ENCODE measurements at places on chromosomes 4 and X.
A peak's percentile ranks its signal among the peaks of the same experiment; 100 is the strongest.

DNA sequence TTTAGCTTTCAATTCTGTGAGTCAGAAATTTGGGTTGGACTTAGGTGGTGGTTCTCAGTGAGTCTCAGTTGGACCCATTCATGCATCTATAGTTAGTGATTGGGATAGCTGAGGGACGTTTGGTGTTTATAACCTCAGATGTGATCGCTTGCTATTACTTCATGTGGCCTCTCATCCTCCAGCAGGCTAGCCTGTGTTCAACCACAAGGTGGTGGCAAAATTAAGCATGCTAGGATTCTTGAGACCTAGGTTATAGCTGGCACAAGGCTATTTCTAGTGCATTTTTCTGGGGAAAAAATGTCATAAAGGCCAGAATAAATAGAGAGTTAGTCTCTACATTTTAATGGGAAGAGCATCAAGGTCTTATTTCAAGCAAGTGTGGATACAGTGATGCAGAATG is 10.9 kb upstream of the GRPR start:
- no peak for DNase-seq

DNA sequence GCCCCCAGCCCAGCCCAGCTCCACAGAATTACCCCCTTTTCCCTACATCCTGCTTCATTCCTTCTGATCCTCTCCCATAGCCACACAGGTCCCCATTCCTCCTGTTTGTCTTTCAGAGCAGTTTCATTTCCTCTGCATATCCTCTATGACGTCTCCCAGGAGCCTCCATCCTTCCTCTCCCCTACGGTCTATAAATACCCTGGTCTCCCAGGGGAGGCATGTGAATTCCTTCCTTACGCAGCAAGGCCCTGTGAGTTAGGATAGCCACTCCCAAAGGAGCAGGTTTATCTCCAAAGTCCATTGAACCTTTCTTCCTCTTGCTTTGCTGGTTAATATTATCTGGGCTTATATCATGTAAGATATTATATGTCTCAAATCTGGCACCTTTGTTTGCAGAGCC is 8.4 kb upstream of the APLN start:
- no peak for DNase-seq

DNA sequence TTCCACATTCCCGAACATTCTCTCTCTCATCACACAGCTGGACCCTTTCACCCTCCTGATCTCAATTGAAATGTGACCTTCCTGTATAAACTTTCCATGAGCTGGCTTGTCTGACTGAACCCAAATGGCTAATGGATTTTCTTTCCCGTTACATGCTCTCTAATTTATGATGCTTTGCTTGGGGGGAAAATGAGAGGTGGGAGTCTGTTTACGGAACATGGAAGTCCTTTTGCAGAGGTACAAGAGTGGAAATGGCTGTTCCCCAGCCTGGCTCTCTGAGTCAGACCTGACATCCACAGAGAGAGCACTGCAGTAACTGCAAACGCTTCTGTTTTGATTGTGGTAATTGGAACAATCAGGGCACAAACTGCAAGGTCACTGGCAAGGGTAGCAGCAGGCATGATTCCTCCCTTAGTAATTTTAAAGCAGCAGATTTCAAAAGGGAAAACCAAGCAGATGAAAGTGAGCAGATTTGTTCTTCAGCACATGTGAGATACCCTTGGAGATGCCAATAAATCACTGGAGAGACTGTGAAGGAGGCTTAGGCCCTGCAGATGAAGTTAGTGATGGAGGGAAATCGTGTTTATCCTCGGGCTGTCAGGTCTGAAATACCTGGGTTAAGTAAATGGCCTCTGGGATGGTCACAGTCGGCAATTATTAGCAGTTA is 83.9 kb downstream of the SNCA start:
- no peak for DNase-seq

DNA sequence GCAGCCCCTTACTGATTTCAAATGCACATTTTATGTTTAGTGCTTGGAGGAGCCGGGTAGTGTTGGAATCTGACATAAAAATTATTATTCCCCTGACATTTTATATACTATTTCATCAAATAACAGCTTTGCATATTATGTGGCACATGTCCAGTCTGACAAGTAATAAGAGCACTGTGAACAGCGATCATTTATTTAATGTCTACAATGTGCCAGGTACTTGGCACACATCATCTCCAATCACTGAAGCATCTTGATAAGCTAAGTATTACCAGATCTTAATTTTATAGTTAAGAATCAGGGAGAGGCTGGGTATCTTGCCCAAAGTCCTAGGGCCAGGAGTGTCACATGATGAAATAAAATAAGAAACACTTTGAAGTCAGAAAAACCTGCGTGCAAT is 197.2 kb downstream of the NR3C2 start:
- DNase-seq: no peak

DNA sequence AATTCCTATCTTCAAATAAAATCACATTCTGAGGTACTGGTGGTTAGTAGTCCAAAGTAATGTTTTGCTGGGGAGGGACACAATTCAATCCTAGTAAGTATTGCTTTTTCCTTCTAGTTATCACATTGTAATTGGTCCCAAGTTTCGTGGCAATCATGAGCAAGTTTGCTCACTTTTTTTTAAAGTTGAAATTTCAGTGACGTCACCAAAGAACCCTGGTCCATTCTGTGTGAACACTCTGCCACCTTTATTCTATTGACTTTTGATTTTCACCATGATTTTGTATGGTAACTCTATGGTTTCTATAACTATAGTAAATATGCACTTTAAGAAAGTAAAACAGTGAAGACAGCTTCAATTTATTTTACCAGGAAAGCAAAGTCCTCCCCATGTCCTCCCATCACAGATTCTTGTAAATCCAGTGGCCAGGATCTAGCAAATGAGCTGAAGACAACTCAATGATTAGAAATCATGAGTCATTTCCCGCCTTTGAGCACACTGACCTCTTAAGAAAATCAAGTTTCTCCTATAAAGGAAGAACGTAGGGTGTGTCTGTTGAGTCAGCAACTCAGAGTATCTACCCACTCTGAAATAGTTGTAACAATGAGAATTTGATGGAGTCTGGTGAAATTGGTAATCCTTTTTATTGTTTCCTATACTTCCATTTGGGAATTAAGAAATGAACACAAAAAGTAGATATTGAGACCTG is 1306.6 kb upstream of the PABPC4L start:
- no peak for DNase-seq

- no peak for DNase-seq
Observed at GRCh38 chrX:57364145-57364544, 77.6 kb downstream of the FAAH2 start.

DNA sequence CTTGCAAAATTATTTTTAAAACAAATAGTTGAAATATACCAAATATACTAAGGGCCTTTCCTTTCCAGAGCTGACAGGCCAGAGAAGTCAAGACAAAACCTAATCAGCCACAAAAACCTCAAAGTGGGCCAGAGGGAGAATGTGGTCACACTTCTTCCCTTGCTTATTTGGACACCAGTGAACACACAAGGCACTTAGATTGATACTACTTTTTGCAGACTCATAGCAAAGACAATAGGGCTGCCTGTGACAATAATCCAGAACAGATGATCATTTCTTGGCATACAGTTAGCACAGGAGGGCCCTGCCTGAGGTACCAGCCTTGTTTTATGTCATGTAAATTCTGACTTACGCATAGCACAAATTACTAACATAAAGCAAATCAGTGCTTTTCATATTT is 215.7 kb upstream of the NEIL3 start:
- no peak for DNase-seq

GRCh38 chrX:154603438-154604430 is 15.3 kb downstream of the CTAG1B start:
- no peak for DNase-seq

DNA sequence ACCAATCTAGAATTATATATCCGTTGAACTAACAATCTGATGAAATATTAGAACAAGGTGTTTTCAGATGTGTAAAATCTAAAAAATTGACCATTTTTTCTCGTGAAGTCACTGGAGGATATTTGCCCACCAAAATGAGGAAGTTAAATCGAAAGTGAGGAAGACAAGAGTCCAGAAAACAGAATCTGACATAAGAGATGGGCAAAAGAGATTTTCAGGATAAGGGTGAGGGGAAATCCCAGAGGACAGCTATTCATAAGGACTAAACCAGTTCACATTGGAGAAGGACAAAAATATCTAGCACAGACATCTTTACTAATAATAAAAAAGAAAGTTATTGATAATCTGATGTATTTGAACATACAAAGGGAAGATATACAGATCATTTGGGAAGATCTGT is 18.7 kb upstream of the ALG13 start:
- no peak for DNase-seq

DNA sequence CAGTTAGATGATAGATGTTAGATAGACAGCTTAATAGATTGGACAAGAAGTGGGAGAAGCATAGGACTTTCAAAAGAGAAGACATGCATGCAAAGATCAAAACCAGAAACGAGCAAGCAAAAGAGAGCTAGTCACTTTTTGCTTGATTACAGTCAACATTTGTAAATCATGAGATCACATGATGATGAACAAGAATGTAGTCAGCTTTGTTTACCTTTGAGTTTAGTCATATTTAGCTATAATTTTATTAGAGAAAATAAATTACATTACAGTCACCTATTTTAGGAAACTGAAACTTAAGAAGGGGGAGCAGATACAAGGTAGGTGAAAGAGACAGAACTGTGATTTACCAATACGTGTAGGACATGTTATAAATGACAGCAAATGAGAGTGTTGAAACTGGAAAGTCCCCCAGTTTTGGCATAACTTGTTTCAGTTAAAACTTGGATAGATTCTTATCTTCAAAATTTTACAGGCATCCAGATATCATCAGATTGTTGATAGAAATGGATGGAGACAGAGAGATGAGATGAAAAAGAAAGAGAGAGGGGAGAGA is 1083.1 kb upstream of the PCDH10 start:
- DNase-seq: no peak

GRCh38 chrX:10483191-10483831 is 137.1 kb downstream of the MID1 start:
- DNase-seq: no peak

DNA sequence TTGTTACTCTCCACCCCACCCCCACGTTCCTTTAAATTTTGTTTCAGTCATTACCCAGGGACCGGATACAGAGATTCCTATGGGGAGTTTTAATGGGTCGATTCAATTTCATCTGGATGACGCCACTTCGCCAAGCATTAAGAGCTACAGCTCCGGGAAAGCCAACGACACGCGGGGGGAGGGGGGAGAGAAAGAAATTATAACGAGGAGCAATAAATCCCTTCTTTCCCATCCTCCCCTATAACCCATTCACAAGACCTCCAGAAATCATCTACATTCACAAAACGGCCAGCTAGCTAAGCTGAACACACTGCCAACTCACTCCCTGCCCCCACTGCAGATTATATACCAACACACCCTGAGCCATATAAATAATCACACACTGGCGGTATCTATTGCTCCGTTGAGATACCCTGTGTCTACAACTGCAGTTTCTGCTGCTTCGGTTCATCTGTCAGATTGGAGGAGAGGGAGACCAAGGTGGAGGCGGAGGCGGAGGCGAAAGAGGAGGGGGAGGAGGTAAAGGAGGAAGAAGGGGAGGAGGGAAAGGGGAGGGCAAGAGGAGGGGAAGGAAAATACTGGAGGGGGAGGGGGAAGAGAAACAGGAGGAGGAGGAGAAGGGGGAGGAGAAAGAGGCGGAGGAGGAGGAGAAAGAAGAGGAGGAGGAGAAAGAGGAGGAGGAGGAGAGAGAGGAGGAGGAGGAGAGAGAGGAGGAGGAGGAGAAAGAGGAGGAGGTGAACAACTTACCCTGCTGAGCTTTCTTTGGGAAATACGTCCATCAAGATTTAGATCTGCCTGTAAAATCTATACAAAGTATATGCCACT is 113.9 kb upstream of the VAMP7 start:
- no peak for DNase-seq

DNA sequence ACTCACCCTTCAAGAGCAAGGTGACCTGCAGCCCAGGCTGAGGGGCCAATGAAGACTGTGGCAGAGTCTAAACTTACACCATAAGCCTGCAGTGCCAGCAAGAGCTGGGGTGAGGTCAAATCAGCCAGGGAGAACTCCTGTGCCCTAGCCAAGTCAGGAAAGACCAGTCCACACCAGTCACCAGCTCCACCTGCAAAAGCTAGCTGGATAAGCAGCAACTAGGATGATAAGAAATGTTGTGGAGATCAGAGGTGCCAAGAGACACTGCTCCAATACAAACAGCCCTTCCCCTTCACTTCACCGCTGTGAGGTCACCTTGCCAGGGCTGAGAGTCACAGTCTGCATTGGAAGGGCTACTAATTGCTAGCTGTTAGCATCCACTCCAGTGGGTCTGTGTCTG is 31.3 kb downstream of the NIPAL1 start:
- DNase-seq: no peak

- no peak for DNase-seq
Observed at GRCh38 chrX:114028907-114029662, 554.8 kb upstream of the HTR2C start.

DNA sequence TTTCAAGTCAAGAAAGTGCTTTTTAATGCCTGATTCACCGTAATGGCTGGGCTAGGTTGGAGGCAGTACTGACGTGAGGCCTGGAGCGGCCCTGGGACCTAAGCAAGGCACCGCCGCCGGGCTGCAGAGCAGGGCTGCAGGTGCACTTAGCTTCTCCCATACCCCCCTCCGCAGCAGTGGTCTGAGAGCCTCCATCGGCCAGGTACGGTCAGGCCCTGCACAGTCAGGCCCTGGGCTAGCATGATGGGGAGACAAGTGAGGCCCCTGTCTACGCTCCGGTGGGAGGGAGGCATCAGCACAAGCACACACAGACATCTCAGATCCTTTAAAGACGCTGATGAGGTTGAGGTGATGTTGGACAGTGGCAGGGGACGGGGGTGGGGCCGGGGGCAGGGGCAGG is 4.7 kb downstream of the MAEA start:
- DNase-seq: no peak

- no peak for DNase-seq
Observed at GRCh38 chr4:138500869-138501268, 258.7 kb upstream of the SLC7A11 start.

DNA sequence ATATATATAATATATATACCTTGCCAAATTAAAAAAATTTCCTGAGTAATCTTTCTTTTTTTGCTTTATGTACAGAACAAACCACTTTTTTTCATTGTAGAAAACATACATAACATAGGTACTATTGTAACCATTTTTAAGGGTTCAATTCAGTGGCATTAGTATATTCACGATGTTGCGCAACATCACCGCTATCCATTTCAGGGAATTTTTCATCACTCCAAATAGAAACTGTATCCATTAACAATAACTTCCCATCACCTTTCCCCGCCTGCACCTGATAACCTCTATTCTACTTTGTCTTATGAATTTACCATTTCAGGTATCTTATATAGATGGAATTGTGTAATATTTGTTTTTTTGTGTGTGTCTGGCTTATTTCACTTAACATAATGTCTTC is 124.7 kb downstream of the MGST2 start:
- DNase-seq: no peak

DNA sequence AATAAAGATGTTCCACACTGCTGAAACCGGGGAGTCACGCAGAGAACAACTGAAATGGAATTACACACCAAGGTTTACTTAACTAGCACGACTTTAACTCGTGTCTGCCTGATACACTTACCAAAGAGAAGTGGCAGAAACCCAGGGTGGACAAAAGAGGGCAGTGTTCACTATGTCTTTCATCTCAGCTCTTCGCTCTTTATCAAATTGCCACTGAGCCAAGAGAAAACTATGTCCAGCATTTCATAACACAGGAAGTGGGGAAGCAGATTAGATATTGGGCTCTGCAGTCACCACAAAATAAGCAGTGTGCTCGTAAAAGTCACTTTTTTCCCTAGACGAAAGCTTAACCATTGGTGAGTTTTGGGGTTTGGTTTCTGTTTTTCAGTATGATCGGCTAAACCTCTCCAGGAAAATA is 155.7 kb downstream of the CHIC2 start:
- peak; percentile 83 for DNase-seq

Data from HepG2 (cell line).